ENCODE measurements at places on chromosomes 16 and 17. TPM values are rescaled to one million over a fixed set of nuclear protein-coding genes. Genes with fewer than 3 reads are reported as not detected.

VPS35 gene
- 54.4 TPM for total RNA-seq

- no peaks in the 10 kb centered on the region for H3K36me3 ChIP-seq
- no peaks in the 10 kb centered on the region for H3K27me3 ChIP-seq
- no peak overlapping the region for H3K27ac ChIP-seq
- no peak for DNase-seq
These were observed 358.1 kb downstream of the UTP18 start for GRCh38 chr17:51618476-51618875.

DEXI gene
- total RNA-seq = 39.8 TPM

GRCh38 chr17:82230609-82231311 lies 1.9 kb downstream of the SLC16A3 start:
- H3K27me3 ChIP-seq = peaks cover 7% of the 10 kb centered on the region
- peaks cover 56% of the 10 kb centered on the region for H3K4me1 ChIP-seq
- peak; percentile 41 for DNase-seq
- H3K36me3 ChIP-seq = no peaks in the 10 kb centered on the region
- H3K27ac ChIP-seq = peak overlapping the region; percentile 68

DNA sequence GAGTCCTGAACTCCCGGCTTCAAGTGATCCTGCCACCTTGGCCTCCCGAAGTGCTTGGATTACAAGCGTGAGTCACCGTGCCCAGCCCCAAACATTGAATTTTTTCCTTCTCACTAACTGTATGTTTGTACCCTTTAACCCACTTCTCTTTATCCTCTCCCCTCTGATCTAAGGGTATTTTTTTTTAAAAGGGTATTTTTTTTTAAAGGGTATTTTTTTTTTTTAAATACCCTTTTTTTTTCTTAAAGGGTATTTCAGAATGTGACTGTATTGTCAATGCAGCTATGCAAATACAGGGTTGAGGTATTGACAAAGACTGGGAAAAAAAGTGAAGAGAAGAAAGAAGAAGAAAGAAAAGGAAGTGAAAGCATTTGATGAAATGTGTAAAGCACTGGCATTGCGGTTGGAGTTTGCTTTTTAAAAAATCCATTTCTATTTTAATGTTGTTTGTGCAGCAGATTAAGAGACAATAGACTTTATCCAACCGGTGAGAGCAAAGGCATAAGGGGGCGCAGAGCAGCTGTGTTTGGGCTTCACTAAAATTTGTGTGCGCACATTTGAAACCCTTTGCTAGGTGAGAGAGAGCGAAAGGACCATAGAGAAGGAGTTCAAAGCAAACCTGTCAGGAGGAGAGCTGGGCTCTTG lies 42.4 kb downstream of the SYT17 start:
- no peaks in the 10 kb centered on the region for H3K4me1 ChIP-seq
- DNase-seq = no peak
- H3K36me3 ChIP-seq = no peaks in the 10 kb centered on the region
- H3K27ac ChIP-seq = no peak overlapping the region
- no peak overlapping the region for H3K4me3 ChIP-seq

ARSG gene
- total RNA-seq = 22.9 TPM

KIF22 gene
- total RNA-seq = 95.2 TPM

DNA sequence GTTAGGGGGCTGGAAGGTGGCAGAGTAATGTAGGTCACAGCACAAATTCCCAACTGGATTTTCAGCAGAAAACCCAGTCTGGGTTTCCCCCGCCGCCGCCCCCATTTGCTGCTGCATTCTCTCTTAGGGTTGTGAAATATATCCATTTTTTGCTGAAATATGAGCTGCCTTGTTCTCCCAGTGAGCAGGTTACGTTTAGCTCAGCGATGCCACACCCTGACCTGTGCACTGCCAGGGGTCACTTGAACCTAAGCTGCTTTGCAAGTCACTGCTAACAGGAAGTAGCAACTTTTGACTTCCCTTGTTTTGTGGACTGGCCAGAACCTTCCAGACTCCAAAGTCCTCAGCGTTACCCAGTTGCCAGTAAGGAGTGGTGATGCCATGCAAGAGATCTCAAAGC lies 274.1 kb downstream of the CPPED1 start:
- H3K4me1 ChIP-seq = peaks cover 26% of the 10 kb centered on the region
- H3K27ac ChIP-seq = no peak overlapping the region
- H3K4me3 ChIP-seq = no peak overlapping the region

All from T-cell (primary cell).